Mesenteric fat pad (tissue), 1 donor: ENCODE measurements at places on chromosomes 2 and 18. TPM values are rescaled to one million over a fixed set of nuclear protein-coding genes. Genes with fewer than 3 reads are reported as not detected.
A peak's percentile ranks its signal among the peaks of the same experiment; 100 is the strongest.

- no peak for DNase-seq
These were observed 36.4 kb downstream of the FAM168B start for GRCh38 chr2:131056932-131057287.

GRCh38 chr2:167297292-167297691 is 409.0 kb downstream of the XIRP2 start:
- no peak for DNase-seq

DNA sequence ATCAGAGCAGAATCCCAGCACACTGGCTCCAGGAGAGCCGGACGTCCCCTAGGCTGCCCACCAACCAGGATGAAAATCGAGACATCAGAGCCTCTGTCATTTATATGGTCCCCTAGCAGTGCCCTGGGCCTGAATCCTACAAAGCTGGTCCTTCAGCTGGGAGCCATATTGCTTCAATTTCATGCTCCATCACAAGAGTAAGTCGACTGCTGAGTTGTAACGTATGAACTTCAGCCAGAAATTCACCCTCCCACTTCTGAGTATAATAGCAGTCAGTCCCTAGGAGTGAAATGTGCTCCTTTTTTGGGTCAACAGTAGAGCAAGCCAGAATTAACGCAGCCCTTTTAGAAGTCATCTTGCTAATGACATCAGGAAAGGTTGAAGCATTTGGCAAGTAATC is 126.4 kb downstream of the CCBE1 start:
- DNase-seq = no peak

- DNase-seq = no peak
These were observed 1.2 kb downstream of the WNT10A start for GRCh38 chr2:218881744-218882460.

GRCh38 chr18:55149994-55150393 is 190.7 kb upstream of the CCDC68 start:
- DNase-seq = no peak

GRCh38 chr2:219569041-219569440 is 2.3 kb downstream of the OBSL1 start:
- no peak for DNase-seq

Gene RFTN2
- 6.8 TPM for total RNA-seq

DNA sequence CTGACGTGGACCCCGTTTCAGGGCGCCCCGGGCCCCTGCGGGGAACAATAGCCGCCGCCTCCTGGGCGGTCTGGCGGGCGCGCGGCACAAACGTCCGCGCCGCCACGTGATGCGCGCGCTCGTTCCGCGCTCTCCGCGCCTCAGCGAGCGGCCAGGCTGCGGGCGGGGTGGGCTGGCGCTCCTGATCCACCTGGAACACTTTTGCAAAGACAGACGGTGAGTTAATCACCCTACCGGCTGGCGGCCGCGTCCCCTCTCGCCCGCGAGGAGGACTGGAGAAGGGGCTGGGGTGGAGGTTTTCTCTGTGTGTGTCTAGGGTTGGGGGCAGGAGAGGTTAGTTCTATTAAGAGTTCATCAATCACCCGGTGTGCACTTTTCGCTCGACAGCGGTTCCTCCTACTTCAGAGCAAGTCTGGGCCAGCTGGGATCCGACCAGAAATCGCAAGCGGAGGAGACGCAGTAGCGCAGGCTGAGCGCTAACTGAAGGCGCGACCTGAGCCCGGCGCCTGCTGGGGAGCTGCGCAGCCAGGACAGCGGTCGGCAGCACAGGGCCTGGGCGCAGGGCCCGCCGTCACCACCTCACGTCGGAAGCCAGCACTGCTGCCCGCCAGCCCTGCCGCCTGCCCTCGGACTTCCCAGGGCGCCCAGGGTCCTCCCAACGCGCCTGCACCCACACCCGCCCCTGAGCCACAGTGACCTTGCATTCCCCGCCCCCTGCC is 10.3 kb upstream of the HOXD1 start:
- DNase-seq = no peak

DNA sequence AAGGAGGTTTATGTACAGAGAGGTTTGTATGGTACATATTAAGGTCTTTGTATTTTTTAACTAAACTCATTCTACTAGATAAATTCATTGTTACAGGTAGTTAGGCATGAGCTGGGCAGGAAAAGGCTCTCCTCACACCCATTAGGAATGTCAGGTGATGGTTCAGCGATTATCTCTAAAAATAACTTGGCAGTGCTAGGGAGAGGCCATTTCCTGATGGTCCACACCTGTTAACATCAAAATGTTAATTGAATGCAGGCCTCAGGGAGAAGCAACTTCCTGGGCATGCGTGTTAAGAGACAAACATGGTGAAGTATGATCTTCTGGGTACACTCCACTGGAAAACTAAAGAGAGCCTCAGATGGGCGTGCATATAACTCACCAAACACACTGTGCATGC is 73.6 kb downstream of the ARL6IP6 start:
- no peak for DNase-seq

- DNase-seq = no peak
These were observed 1.7 kb downstream of the PFN4 start for GRCh38 chr2:24121469-24121868.

Gene WNT10A
- total RNA-seq = not detected

Gene RAB6C
- not detected for total RNA-seq

DNA sequence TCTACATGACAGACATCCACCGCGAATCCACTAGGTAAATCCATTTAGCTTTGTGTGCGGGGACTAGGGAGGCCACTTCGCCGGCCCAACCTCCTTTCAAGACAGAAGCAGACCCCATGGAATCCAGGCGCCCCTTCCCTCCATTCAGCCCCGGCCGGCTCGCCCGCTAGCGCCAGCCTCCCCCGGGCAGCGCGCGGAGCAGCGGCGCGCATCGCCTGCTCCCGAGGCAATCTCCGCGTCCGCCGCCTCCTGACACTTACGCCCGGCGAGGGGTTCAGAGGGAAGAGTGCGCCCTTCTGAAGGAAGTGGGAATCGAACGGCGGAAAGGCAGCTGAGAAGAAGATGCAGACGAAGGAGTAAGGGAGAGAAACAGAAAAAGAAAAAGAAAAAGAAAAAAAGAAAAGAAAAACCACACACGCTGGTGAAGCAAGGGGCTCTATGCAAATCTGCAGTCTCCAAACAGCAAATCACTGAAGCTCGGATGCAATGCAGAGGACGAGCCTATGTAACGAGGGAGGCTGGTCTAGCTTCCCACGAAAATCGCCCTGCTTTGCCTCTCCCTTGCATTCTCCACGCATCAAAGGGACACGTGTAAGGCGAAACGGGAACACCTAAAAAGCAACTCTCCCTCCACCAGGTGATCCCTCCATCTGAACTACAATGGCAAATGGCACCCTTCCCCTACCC is 684.4 kb downstream of the NRXN1 start:
- no peak for DNase-seq

- DNase-seq = no peak
These were observed 1.5 kb downstream of the KLF7 start for GRCh38 chr2:207164006-207164831.

GRCh38 chr2:21866316-21866715 is 742.5 kb downstream of the TDRD15 start:
- DNase-seq = no peak

- DNase-seq = no peak
These were observed 477.5 kb downstream of the SLC4A3 start for GRCh38 chr2:220104871-220105351.

Gene CFAP65
- total RNA-seq = not detected

DNA sequence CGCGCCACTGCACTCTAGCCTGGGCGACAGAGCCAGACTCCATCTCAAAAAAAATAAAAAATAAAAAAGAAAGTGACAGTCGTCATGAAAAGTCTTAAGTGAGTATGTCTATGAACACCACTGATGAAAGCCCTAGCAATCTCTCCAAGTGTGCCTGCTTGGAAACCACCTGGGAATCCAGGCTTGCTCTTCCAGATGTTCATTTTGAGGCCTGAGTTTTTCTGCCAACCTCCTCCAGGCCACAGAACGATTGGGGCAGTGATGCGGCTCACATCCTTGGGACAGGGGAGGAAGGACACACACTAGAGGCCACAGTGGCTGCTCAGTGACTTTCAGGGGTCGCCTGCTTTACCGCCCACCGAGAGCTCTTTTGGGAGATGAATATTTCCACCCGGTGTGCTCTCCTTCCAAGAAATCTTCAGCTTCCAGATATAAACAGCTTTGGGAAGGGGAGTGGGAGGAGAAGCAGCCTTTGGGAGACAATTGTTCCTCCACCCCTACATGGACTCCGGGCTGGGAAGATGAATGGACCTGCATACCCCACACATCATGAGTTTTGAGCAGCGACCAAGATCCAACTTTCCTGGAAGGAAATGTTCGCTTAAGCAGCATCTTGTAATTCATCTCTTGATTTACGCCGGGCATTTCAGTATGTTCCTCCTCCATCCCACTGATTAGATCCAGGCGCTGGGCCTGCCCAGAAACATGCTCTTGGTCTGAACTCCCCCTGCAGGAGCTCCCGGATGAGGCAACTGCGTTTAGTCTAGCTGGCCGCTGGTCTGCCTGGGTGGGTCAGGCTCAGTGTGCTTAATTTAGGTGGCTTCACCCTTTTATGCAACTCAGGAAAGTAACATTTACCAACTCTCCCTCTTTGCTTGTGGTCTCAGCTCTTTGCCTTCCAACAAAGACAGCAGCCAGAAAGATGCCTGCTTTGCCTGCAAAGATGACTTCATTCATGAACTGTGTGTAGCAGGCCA is 6.2 kb upstream of the ARMC9 start:
- DNase-seq = no peak

- no peak for DNase-seq
These were observed 584.0 kb downstream of the SATB2 start for GRCh38 chr2:198873503-198874471.

Gene CRYGC
- total RNA-seq = not detected

DNA sequence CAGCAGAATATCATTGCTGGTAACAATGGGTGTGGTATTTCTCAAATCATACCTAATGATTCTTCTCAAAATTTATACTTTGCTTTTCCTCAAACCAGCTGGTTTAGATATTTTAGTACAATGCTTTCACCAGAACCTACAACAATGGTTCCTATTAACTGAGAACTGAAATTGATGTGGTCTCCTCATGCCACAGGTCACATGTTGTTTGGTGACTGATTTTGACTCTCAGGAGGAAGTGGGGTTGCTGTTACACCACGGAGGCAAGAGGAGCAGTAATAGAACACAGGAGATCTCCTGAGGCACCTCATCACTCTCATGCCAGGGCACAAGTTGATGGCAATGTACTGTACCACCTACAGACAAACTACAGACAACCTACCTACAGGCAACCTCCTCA is 3.0 kb upstream of the CEP68 start:
- DNase-seq = no peak

Gene FAM124B
- 4.1 TPM for total RNA-seq

GRCh38 chr18:49611316-49611715 is 49.5 kb downstream of the LIPG start:
- DNase-seq = no peak

- no peak for DNase-seq
These were observed 212.9 kb upstream of the STON1 start for GRCh38 chr2:48316753-48317750.

Gene RAB27B
- total RNA-seq = 0.93 TPM

DNA sequence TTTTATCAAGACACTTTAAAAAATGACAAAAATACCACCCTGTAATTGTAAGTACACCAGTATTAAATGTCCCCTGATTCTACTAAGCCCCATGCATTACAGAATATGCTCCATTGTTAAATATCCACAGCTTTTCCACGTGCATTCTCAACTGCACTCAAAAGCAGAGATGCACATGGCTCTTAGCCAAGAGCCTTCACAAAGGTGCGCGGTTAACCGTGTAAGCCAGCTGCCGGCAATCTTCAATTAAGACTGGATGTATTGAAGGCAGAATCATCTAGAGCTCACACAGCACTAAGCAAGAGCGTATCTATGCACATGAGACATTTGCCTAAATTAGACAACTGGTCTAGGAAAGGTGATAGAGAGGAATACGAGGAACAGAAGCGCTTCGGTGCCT is 278.3 kb downstream of the NAPG start:
- no peak for DNase-seq

DNA sequence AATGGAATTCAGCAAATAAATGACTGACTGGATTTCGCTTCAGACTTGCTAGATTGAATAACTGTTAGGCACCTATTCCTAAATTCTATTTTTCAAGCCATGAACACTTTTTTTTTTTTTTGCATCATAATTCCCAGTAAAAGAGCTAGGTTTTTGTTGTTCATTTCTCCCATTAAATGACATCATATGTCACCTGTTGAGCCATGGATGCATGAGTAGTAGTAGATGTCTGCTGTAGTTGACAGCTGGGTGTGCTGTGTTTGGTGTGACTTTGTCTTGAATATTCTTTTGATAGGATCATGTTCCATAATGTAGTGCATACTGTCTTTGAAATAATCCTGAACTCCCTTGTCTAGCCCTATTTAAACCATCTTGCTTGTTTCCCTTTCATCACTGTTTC is 115.2 kb downstream of the RAB3GAP1 start:
- DNase-seq = no peak

GRCh38 chr2:164954186-164954585 is 1.1 kb downstream of the SLC38A11 start:
- DNase-seq = no peak

Gene TBR1
- total RNA-seq = not detected

GRCh38 chr2:238978497-238978896 is 130.6 kb downstream of the TWIST2 start:
- no peak for DNase-seq

- no peak for DNase-seq
These were observed 329.1 kb downstream of the SETBP1 start for GRCh38 chr18:45009756-45010155.

Gene SLC23A3
- 0.93 TPM for total RNA-seq

- DNase-seq = no peak
These were observed 15.4 kb upstream of the XDH start for GRCh38 chr2:31429759-31430438.

- DNase-seq = no peak
These were observed 472 bp upstream of the PLEKHM3 start for GRCh38 chr2:208025814-208026184.

Gene CRYGB
- not detected for total RNA-seq

Gene IL36B
- not detected for total RNA-seq

DNA sequence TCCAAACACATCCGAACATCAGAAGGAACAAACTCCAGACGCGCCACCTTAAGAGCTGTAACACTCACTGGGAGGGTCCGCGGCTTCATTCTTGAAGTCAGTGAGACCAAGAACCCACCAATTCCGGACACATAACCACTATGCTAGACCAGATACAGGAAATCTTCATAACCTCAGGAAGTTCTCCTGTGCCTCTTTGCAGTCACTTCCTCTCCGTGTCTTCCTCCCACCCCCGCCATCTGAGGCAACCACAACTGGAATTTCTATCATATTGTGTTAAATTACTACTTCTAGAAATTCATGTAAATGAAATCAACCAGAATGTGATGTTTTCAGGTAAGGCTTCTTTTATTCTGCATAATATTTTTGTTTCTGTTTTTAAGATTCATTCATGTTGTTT is 631.0 kb upstream of the NXPH2 start:
- DNase-seq = no peak

GRCh38 chr18:24271381-24272228 is 126.0 kb downstream of the OSBPL1A start:
- DNase-seq = peak; percentile 94

DNA sequence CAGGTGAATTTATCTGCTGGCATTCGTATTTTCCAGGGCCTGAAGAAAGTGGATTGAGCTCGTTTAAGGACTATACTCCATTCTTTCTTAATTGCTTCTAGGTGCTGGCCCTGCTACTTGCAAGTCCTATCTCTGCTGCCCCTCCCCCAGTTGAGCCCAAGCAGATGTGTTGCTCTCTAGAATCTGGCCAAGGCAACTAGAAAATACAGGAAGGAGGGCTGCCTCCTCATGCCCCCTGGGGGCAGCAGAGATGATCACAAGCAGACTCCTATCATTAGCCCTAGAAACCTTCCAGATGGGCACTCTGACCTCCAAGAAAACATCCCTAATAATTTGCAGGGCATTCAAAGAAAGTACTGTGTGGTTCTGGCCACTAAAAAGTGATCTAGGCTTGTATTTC is 72.5 kb upstream of the CYP26B1 start:
- DNase-seq = no peak

Gene CNTNAP5
- not detected for total RNA-seq
